Right renal pelvis (tissue), 4 donors: ENCODE measurements at places on chromosomes 4 and X. TPM values are rescaled to one million over a fixed set of nuclear protein-coding genes. Genes with fewer than 3 reads are reported as not detected.

The KLHL34 gene
- polyA plus RNA-seq: 0.12 TPM

The TMSB15B gene
- 24.9 TPM for polyA plus RNA-seq

The PDGFRA gene
- 209 TPM for polyA plus RNA-seq

The SPANXA2 gene
- not detected for polyA plus RNA-seq

The GAGE2A gene
- not detected for polyA plus RNA-seq

The C4orf50 gene
- polyA plus RNA-seq: 0.01 TPM

The FGF2 gene
- 10.0 TPM for polyA plus RNA-seq

The PF4V1 gene
- 0.65 TPM for polyA plus RNA-seq

The MAP7D2 gene
- 4.2 TPM for polyA plus RNA-seq

The GAGE12H gene
- not detected for polyA plus RNA-seq

The SSX7 gene
- polyA plus RNA-seq: not detected

The CSTF2 gene
- 21.4 TPM for polyA plus RNA-seq
